ENCODE measurements at places on chromosomes 11 and 22.

- no peak for DNase-seq
Observed at GRCh38 chr11:122287401-122287800, 171.4 kb upstream of the BLID start.

- DNase-seq = peak; percentile 19
Observed at GRCh38 chr22:26236991-26237390, 67.7 kb downstream of the SEZ6L start.

GRCh38 chr11:113317339-113317738 lies 3.0 kb downstream of the TTC12 start:
- no peak for DNase-seq

GRCh38 chr11:86483940-86484794 lies 109.5 kb downstream of the CCDC81 start:
- DNase-seq = peak; percentile 98

- peak; percentile 69 for DNase-seq
Observed at GRCh38 chr22:26362471-26362870, 66.6 kb upstream of the ASPHD2 start.

DNA sequence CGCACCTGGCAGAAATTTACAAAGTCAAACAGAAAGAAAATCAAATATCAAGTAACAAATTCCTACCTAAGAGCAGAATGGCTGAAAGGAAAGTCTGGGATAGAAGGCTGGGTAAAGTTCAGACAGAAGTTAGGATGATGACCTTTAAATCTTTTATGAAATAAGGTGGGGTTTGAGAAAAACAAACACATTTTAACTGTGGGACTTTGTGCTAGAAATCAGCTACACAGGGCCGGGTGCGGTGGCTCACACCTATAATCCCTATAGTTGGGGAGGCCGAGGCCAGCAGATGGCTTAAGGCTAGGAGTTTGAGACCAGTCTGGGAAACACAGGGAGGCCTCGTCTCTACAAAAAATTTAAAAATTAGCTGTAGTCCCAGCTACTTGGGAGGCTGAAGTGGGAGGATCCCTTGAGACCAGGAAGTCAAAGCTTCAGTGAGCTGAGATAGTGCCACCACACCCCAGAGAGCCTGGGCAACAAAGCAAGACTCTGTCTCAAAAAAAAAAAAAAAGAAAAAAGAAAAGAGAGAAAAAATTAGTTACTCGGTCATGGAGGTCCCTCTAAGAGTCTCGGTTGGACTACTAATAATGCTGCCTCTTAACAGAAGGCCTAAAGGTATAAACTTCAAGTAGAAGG lies 119.7 kb upstream of the BID start:
- DNase-seq = no peak

DNA sequence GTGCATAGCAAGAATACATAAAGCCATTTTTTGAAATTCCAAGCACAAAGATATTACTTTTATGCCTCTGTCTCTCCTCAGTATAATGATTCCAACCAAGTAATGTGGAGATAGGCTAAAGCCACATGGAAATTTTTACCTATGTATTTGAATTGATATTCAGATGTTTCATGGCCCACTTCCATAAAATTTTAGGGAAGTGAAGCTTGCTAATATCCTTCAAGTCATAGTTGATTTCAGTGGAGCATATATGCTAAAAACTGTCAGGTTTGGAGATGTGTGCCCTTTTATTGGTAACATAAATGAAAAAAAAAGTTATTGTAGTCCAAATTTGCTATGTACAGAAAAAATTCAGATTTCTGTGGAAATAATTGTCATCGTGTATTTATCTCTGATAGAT lies 12.3 kb downstream of the MS4A4E start:
- DNase-seq = no peak

DNA sequence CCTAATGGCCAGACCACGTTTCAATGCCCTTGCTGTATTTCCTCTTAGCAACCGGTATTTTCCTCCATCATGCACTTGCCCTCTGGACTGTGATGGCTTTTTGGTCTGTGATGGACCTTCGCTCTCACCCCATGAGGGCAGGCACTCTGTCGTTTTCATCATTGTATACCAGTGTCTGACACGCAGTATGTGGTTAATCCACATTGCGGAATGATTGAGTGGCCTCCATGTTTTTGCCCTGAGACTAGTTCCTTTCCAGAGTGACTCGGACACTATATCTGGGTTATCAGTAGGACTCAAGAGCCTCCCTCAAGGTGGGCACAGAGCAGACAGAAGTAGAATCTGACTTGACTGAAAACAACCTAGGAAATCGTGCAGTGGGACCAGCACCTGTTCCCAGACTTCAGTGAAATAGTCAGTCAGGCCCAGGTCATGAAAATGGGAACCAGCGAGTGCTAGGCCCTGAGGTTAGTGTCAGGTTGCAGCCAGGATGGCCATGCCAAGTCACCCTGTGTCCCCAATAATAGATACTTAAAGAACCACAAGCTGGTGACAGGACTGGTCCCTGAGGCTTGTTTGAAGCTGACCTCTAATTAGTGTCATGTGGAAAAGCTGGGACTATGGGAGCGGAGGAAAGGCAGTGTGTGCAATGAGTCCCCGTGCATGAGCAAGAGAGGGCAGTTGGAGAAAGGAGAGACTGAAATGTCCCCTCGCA lies 464.7 kb downstream of the INSC start:
- DNase-seq = no peak

GRCh38 chr11:43904742-43905535 lies 24.3 kb downstream of the ALKBH3 start:
- peak; percentile 63 for DNase-seq

DNA sequence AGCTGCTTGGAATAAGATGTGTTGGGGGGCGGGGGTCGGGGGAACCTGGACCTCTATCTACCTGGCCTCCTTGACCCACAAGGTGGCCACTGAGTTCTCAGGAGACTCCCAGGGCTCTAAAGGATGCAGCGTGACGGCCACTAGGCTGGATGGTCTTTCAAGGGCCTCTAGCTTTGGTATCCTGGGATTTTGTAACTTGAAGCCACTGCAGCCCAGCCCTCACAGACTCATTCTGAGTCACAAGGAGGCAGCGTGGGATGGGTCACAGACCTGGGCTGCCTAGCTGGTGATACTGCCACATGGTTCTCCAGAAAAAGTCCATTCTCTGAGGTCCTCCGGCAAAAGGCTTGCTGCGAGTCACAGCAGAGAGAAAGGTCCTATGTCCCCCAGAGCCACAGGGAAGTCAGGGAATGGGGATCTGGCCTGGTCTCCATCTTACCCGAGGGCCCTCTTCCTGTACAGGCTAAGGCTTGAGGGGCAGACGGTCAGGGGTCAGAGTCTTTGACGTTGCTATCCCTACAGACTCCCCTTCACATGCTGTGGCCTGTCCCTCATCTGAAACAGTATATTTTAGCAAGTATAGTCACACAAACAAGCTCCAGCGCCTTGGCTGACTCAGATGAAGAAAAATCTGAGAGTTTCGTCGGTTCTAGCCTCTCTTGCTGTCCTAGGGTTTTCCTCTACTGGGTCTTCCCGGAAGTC lies 52.4 kb downstream of the KCNC1 start:
- peak; percentile 87 for DNase-seq

- no peak for DNase-seq
Observed at GRCh38 chr11:13105237-13105844, 96.2 kb downstream of the RASSF10 start.

DNA sequence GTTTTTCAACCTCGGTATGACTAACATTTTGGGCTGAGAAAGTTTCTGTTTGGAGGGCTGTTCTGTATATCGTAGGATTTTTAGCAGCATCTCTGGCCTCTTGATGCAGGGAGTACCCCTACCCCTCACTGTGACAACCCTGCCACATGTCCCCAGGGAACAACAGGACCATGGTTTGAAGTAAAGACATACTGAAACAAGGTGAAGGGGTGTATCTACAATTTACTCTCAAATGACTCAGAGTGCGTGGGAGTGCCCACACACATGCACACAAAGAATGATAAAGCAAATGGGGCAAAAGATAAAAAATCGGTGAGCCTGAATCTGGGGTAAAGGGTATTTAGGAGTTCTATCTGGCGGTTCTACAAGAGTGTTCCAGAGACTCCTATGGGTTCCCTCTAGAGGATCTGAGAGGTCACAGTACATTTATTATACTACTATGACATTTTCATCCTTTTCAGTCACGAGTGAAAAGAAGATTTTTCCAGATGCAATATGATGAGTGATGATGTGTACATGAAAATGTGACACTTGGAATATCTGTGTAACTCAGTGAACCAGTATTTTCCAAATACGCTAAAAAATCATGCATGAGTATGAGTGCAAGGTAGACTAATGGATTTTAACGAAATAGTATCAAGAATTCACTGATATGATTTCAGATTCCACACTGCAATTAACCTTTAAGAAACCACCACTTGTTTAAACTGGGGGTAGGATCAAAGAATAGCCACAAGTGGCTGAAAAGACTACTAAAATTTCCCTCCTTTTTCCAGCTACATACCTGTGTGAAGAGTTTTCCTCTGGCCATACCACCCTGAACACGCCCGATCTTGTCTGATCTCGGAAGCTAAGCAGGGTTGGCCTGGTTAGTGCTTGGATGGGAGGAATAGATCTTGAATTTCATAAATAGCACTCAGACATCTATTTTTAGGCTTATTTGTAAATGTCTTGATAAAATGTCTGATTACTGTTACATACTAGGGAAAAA lies 56.3 kb upstream of the YPEL1 start:
- DNase-seq = peak; percentile 61

DNA sequence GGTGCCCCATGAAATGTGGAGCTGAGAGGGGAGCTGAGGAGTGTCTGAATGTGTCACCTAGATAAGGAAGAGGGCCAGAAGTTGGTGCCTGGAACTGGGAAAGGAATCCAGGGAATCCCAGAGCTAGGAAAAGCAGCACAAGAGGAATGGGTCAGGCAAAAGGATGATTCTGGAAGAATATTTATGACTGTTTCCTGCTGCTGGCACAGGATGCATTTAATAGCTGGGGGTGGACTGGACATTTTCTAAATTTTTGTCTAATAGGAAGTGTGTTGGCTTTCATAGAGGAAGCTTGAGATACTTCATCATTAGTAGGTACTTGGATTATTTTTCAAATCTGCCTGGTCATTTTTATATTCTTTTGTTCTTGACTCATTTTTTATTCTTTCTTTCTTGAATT lies 17.4 kb upstream of the MRGPRX2 start:
- no peak for DNase-seq

DNA sequence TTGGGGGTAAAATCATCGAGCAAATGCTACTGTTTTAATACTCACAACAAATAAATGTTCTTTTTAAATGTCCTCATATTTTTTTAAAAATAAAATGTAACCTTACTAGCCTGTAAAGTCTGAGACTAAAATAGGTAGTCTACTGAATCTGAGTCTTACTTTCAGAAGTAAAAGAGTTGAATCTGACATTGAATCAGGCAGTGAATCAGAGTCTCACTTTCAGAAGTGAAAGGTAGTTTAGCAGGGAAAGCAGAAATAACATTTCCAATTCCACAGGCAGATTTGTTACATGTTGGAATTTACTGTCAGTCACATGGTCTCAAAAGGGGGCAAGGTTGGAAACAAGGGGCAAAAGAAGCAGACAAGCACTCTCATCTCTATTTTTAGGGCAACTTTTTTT lies 143.0 kb downstream of the ELP4 start:
- DNase-seq = no peak

- no peak for DNase-seq
Observed at GRCh38 chr11:126354631-126355323, 709 bp upstream of the ST3GAL4 start.

- DNase-seq = no peak
Observed at GRCh38 chr22:23164091-23164490, 16.2 kb upstream of the BCR start.

DNA sequence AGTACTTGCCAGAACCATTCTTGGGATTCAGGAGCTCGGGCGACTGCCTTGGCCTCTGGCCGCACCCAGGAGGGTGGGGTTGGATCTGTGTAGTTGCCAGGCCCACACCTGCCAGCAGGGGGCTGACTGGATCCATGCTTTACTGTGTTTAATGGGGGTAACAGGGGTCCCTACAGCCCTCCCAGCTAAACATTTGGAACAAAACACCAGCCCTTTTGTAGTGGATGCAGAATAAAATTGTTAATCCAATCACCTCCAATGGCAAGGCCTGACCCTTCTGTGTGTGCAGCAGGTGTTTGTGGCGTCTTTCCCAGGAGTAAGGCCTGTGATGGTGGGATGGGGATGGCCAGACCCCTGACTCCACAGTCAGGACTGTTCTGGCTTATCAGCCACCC lies 22.5 kb downstream of the SUN2 start:
- no peak for DNase-seq

GRCh38 chr22:23383491-23384361 lies 196.4 kb downstream of the IGLL1 start:
- DNase-seq = no peak

DNA sequence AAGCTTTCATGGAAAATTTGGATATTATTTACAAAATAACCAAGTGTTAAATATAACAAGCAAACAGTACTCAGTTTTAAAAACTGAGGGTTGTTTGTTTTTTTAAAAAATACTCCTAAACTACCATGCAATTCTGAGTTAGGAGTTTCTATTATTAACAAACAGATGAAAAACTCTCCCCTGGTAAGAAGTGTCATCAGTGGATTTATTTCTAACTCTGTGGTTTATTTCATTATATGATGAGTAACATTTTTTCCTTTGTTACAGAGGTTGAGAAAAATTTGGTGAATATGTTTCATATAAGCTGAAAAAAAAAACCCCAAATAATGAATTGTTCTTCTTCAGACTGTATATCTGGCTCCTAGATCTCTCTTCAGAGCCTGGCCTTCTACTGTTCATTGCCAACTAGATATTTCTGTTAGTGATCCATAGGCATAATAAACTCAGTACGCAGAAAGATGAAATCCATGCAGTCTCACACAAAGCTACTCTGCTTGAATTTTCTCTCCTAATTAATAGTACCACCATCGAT lies 29.4 kb upstream of the PDE3B start:
- DNase-seq = no peak

DNA sequence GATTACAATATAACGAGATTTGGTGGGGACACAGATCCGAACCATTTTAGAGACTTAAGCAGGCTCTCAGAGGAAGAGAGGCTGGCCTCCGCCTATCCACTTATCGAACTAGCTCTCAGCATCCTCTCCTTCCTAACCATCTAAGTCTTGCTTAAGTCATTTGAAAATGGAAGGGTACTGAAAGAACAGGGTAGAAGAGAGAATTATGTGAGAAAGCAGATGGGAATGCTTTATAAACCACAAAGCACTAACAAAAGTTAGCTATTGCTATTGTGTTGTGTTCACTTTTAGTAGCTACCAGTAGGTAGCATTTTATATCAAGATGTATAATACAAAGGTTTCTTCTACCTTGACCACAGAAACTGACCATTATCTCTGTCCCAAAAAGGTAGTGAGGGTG lies 153.4 kb upstream of the CADM1 start:
- DNase-seq = peak; percentile 60

- DNase-seq = peak; percentile 53
Observed at GRCh38 chr22:43377896-43378704, 33.7 kb upstream of the MPPED1 start.

DNA sequence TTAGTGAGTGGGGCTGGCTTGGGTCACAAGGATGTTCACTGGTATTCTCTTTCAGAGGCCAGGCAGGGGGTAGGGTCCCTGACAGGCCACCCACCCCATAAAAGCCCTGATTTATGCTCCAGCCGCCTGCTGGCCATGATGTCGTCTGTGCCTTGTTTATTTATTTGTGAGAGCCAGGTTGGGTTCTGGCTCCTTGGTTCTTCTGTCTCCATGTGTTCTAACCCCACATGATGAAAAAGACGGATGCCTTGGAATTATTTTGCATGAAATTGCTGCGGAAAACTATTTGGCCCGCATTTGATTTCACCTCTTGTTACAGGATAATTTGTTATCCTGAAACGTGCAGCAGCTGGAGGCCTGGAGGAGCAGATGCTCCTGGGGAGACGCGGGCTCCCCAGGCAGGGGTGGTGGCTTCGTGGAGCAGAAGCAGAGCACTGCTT lies 46.3 kb upstream of the WNT11 start:
- no peak for DNase-seq

- no peak for DNase-seq
Observed at GRCh38 chr11:10017050-10017449, 277.0 kb downstream of the SBF2 start.
